Activated CD4-positive, alpha-beta T cell treated with anti-CD3 and anti-CD28 coated beads, Interleukin-2, amount 50 U/mL, for 48 hours (primary cell): ENCODE measurements at places on chromosomes 1 and 21.

GRCh38 chr21:42289926-42290325 is 25.3 kb downstream of the TFF3 start:
- no peak for DNase-seq

DNA sequence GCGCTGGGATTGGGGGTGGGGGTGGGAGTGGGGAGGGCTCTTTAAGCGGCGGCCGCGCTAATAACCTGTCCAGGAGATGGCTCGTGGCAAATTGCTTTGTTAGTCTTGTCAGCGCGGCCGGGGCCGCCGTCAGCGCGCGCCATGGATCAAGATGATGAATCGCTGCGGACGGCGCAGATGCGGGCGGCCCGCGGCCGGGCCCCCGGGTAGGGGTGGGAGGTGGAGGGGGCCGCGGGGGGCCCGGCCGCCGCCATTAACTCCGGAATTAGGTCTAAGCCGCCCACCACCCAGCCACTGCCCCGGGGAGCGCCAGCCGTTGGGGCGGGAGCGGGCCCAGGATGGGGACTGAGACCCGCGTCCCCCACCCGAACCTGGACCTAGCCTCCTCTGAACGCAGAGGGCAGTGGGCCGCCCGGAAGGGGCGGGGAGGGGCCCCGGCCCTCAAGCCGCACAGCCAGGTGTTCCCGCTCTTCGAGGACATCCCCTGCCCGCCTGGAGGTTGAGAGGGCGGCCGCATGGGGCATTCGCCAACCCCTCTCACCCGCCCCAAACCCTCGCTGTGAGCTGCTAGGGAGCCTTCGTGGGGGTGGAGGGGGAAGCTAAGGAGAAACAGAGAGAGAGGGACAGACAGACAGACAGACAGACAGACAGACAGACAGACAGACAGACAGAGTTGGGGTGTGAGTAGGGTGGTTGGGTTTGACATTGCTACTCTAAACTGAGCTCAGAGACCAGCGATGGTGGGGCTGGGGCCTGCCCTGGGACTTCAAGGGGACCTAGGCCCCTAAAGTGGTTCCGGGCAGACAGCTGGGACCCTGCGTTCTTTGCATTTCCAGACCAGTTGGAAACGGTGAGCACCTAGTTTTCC is 3.8 kb upstream of the DMBX1 start:
- no peak for DNase-seq

- no peak for DNase-seq
Observed at GRCh38 chr1:15507278-15507677, 16.7 kb downstream of the CASP9 start.

DNA sequence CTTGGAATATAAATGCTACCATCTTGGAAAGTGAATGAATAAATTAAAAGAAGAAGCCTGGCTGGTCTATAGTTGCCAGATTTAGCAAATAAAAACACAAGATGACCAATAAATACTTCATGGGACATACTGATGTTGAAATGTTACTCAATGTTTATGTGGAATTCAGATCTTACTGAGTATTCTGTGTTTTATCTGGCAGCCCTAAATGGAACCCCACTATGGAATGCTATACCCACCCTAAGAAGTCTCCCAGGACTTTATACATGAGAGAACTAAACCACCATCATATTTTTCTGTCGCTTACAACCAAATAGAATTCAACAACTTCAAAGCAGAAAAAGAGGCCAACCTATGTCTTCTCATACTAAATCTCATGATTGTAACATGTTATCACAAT is 177.6 kb upstream of the HMCN1 start:
- DNase-seq, result no peak

- DNase-seq, result no peak
Observed at GRCh38 chr1:116624040-116624439, 43.5 kb downstream of the IGSF3 start.
